ENCODE measurements at places on chromosomes 12 and 14.

DNA sequence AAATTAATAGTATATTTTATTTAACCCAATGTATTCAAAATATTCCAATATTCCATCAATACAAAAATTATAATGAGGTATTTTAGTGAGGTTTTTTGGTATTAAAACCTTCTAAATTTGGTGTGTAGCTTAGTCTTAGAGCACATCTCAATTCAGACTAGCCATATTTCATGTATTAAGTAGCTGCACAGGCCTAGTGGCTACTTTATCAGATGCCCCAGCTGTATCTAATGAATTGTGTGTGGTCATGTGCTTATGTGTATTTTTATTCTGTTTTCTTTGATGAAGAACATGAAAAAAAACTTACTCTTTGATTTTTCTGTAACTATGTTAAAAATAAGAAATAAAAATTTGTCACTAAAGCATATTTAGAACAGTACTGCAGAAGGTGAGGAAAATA lies 13.2 kb downstream of the ACTR10 start:
- ATAC-seq = no peak

- ATAC-seq = peak; percentile 85
Observed at GRCh38 chr14:100159094-100159864, at the start of gene DEGS2. DEGS2 (minus strand) TSS chr14:100159645; CDS start chr14:100159587, 58 bp downstream.

- ATAC-seq = peak; percentile 67
Observed at GRCh38 chr14:72855913-72856312, 38.0 kb downstream of the DPF3 start.

DNA sequence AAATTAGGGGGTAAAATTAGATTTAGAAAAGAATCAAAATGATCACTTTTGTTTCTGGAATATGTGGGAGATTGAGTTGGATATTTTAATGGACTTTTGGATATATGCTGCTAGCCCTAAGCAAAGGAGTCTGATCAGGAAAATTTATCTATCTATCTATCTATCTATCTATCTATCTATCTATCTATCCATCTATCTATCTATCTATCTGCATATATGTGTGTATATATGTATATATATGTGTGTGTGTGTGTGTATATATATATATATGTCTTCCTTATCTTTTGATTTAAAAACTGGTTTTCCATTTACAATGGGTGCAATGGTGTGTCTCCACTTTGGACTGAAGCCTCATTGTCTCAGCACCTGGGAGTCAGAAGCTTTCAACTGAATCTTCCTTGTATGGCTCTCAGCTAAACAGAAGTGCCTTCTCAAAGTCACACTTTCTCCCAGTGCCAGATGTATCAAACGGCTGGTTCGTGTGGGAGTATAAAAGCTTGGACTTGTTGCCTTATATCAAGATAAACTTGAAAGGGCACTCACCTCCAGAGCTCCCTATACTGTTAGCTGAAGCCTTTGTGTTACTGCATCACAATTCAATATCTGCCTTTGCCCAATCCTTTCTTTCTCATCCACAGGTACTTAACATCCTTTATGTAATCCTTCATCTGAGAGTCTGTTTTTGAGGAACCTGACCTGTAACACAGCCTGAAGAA lies 31.6 kb upstream of the CD69 start:
- ATAC-seq = no peak

DNA sequence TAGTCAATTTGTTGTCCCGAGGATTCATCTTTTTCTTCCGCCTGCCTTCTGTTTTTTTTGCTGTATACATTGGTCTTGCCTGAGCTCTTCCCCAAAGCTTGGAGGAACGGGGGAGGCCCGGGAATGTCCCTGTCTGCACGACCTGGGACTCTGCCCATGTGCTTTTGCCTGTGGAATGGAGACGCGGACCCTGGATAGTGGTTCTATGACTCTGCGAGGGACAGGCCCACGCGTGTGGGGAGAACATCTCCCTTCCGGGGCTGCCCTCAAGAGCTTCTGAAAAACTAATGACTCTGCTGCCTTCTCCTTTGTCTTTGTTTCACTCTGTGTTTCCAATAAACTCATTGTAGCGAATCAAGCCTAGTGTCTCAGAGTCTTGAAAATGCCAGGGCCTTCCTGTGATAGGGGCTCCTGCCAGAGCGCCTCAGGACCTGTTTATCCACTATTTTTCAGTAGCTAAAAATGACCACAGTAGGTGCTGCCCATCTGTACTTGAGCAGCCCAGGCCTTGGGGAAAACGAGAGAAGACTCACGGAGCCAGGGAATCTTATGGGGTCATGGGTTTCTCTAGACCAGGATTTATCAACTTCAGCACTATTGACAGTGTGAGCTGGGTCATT lies 12.3 kb downstream of the KRT83 start:
- ATAC-seq = no peak

GRCh38 chr12:128783129-128783574 lies 40.6 kb downstream of the SLC15A4 start:
- peak; percentile 72 for ATAC-seq

DNA sequence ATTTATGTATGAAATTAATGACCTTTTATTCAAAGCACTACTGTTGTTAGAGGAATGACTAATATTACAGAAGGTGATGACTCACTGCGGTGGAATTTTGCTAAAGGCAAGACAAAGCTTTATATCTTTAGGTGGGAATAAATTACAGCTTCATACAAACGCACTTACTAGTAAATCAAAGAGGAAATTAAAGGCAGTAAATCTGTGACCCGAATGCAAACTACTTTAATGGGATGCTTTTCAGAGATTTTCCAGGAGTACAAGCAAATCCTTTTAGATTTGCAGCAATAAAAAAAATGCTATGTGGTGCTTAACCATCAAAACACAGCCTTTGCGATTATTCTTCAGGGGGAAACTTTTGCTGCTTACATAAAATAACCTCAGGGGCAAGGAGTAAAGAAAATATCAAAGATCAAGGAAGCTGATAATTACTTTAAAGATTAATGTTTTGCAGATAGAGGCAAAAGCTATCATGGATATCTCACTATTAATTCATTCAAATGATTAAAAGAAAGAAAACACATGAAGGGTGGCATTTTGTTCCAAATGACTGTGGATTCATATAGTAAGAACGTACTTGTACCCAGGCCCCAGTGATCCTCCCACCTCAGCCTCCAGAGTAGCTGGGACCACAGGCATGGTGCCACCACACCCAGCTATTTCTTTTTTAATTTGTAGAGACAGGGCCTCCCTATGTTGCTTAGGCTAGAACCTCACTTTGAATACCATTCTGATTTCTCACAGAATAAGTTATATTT lies 98.9 kb downstream of the DENND5B start:
- ATAC-seq = no peak

- no peak for ATAC-seq
Observed at GRCh38 chr14:101355284-101355683, 206.0 kb upstream of the DIO3 start.

DNA sequence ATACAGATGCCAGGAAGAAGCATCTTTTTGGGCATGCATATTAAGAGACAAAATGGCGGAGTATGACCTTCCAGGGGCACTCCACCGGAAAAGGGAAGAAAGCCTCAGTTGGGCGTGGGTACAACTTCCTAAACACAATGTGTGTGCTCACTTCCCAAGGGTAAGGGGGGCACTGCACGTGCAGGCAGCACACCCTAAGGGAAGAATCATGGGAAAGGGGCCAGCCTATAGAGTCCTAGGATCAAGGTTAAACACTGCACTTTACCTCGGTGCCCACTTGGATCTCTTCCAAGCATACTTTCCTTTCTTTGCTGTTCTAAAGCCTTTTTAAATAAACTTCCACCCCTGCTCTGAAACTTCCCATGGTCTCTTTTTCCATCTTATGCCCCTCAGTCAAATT lies 14.8 kb downstream of the OR6J1 start:
- ATAC-seq = no peak

- no peak for ATAC-seq
Observed at GRCh38 chr12:118126119-118126757, 9.7 kb upstream of the PEBP1 start.

DNA sequence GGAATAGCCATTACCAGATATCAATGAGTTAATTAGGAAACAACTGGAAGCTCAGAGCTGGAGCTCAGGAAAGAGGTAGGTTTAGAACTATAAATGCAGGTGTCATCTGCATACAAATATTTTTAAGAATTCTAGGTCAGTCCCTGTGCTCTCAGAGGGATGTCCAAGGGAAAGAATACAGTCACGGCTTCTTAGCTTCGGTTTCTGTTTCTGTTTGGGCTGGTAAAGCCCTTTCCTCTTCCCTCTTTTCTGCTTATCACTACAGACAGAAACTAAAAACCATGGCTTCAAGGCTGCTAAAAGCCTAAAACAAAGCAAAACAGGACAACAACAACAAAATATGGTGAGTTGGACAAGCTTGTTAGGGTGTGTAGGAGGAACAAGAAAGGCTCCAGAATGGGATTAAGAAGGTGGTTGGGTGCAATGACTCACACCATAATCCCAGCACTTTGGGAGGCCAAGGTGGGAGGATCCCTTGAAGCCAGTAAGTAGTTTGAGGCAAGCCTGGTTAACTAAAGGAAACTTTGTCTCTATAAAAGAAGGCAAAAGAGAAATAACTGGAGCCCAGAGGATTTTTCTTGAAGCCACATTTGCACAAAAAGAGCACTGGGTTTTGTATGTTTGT lies 113.0 kb downstream of the SEC23A start:
- ATAC-seq = no peak

GRCh38 chr12:82659343-82660207 lies 27.1 kb upstream of the TMTC2 start:
- ATAC-seq = no peak

DNA sequence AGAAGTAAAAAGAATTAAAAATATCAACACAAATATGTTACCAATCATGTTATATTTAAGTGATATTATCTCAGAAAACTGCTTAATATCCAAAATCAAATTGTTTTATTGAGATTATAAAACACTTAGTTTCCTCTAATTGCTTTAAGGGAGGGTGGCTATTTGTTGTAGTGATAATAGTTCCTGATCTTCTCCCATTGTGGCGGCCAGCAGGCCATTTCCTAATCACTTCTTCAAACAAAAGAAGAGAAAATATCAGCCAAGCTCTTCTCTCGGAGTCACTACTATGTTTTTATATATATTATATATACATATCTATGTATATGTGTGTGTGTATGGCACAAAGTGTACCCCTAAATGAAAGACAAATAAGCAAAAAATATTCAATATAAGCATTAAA lies 31.5 kb downstream of the ERO1A start:
- no peak for ATAC-seq

DNA sequence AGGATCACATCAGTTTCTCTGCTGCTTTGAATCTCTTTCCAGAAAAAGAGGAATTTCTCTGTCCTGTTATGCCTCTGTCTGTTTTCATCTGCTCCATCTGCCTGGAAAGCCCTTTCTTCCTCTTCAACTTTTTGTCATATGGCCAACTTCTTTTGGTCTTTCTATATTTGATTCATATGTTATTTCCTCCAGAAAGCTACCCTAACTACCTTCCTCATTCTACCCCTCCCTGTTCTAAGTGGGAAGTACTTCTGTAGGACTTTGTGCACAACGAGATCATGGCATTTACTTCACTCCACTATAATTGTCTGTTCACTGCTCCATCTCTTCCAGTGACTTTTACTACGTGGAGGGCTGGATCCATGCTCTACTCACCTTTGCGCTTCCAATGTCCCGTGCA lies 5.9 kb downstream of the CLEC4D start:
- no peak for ATAC-seq

DNA sequence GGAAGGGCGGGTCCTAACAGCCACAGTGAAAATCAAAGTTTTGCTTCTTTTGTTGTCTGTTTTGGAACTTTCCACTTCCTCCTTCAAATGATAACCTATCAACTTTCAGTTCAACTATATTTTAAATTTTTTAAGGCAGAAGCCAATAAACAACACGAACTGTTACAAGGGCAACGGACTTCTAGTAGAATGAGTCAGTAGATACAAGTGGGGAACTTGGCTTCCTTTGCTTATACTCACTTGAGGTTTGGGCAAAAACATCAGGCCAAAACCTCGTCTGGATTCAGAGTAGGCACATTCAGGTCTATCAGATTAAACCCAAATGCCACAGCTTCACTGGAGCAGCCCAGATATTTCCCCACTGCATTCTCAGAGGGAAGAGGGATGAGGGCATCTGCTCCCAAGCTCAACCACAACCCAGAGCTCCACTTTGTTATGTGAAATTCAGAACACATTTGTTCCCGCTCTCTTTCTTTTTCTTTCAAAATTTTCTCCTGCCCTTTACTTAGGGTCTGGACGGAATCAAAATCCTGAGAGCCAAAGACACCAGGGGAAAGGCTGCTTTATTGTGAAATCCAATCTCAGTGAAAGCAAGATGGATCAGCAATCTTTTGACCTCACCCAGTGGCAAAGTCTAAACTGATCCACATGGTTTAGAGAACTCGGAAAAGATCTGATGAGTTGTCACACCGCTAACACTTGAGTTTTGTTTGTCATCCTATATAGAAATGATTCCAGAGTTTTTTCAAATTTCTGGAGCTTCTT lies 152.5 kb upstream of the BTG1 start:
- ATAC-seq = peak; percentile 86

DNA sequence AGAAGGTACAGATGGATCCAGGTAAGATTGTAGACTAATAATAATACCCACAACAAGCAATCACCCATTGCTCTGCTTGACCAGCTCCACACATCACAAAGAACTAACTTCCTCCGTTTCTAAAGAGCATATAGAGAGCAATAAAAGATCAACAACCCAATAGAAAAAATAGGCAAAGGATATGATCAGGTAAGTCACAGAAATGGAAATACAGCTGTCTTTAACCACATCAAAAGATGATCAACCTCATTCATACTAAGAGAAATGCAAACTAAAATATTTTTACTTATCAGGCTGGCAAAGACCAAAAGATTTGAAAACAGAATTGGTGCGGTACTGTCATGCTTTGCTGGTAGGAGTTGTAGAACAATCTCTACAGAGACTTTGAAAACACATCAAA lies 8.9 kb downstream of the C2CD5 start:
- no peak for ATAC-seq

DNA sequence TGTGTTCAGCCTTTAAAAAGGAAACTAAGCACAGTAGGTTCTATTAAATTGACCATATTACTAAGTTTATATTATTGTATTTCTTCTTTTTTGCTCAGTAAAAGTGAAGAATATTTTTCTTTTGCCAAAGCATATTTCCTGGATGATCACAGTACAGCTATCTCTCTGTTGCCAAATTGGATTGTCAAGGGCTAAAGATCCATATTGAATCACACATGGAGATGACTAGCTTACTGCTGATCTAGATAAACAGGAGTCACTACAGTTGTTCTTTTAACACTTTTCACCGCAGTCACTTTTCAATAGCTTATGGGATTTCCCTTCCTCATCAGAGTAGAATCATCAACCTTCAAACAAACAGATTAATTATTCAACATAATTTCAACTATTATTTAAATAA lies 78.6 kb downstream of the LRRC9 start:
- no peak for ATAC-seq
